ENCODE measurements at places on chromosomes 7 and 10.

DNA sequence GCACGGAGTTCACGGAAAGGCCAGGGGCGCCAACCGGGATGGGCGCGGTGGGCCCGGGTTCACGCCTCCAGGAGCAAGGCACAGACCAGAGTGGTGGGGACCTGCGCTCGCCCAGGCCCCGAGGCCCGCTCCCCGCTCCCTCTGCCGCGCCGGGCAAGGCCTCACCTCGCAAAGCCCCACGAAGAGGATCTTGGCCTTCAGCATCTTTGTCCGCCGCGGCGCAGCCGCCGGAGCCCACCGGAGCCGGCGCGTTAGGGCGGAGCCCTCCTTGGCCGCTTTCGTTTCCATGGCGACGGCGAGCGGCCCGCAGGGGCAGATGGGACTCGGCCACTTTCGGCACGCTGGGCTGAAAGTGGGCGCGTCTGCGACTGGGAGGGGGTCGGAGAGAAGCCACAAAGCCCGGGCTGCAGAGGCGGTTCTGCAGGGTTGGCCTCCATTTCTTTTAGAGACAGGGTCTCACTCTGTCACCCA, 944.4 kb upstream of the ZNF722 start:
- no peak for DNase-seq

GRCh38 chr10:58700591-58700990, 187.9 kb downstream of the BICC1 start:
- no peak for DNase-seq

DNA sequence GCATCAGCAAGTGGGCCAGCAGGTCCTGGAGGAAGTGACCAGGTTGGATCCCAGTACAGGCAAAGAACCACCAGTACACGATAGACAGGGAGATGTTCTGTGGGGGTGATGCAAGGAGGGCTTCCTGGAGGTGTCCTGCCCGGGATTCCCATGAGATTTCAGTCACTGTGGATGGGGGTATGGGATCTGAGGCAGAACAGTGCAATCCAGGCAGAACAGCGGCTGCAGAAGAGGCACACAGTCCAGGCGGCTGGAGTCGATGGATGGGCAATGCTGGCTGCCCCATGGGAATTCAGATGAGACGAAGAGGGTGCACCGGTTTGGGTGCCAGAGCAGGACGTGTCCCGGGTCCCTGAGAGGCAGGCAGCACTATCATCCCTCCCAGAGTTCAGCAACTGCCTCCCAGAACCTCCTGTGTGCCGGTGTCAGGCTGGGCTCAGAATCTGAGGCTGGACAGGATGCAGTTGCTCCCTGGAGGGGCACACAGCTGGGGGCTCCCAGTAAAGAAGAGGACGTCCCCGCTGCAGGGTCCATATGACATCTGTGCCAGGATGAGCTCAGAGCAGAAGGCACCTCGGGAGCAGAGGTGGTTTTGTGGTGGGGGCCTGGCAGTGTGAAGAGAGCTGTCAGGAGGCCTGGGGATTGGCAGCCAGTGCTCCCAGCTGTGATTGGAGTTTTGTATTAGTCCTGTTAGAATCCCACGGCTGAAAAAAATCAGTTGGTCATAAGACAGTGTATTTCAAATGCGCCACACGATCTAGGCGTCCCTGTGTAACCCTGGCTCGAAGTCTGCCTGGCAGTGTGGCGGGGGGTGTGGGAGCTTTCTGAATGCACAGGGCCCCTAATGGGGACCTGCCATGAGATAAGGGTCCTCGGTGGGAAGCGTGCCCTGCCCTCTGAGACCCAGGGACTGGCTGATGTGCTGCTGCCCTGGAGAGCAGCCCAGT, 3.2 kb downstream of the KNDC1 start:
- DNase-seq: no peak

- no peak for DNase-seq
These were observed 88.2 kb upstream of the ARMC3 start for GRCh38 chr10:22839639-22840038.

DNA sequence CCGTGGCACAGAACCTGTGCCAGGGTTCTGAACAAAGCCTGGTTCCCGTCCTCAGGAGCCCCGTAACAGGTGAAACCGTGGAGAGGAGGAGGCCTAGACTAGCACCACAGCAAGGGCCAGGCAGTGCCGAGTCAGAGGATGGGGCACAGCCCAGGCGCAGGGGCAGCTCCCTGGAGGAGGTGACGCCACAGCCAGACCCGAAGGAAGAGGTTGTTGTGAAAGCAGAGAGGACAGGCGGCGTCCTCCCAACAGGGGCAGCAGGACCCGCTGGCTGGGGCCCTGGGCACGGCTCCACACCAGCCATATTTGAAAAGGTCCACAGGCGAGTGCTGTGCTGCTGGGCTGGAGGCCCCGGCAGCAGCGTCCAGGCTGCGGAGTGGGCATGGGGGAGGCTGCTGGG, 25.7 kb downstream of the DAGLB start:
- DNase-seq: no peak

- no peak for DNase-seq
These were observed 20.7 kb downstream of the CHST3 start for GRCh38 chr10:71984809-71985388.

GRCh38 chr7:71454981-71455380, 323.0 kb downstream of the GALNT17 start:
- no peak for DNase-seq

DNA sequence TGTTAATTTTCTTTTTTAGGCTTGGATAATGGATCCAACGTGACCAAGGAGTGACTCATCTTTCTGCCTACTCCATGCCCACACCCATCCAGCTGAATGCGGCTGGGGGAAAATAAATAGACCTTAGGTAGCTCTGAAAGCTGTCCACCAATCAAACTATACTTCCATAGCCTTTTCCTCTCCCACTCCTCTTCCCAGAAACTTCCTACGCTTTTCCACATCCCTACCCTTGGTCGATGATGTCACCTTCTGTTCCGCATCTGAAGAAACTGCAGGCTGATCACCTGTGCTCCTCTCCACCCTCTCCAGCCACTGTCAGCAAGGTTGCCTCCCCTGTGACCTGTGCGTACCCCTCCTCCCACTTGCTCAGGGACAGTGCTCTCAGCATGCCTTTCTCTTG, 359.8 kb upstream of the KLF6 start:
- no peak for DNase-seq

GRCh38 chr10:34740321-34740720, 74.8 kb downstream of the PARD3 start:
- DNase-seq: no peak

DNA sequence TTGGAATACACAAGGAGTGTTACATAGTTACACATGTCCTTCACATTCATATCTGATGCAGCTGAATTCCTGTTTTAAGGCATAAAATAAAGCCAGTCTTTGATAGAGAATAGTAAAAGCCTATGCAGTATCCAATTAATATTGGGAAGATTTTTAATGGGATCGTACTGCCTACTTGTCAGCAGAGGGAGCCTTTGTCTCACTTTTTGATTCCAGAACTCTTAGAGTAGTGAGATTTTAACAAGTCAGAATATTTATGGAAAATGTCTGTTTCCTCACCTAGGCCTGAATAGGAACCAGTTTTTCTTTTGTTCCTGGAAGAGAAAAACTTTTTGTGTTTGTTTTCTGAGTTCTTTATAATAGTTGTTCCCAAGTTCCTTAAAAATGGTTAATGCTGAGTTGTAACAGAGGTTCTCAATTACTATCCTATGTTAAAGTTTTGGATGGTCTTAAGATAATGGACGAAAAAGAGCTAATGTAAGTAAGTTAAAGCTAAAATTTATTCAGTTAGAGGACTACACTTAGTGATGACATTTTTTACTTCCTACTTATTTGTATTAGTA, 114.0 kb downstream of the BBS9 start:
- peak; percentile 32 for DNase-seq

- DNase-seq: no peak
These were observed 66.7 kb upstream of the PITRM1 start for GRCh38 chr10:3239066-3239919.

DNA sequence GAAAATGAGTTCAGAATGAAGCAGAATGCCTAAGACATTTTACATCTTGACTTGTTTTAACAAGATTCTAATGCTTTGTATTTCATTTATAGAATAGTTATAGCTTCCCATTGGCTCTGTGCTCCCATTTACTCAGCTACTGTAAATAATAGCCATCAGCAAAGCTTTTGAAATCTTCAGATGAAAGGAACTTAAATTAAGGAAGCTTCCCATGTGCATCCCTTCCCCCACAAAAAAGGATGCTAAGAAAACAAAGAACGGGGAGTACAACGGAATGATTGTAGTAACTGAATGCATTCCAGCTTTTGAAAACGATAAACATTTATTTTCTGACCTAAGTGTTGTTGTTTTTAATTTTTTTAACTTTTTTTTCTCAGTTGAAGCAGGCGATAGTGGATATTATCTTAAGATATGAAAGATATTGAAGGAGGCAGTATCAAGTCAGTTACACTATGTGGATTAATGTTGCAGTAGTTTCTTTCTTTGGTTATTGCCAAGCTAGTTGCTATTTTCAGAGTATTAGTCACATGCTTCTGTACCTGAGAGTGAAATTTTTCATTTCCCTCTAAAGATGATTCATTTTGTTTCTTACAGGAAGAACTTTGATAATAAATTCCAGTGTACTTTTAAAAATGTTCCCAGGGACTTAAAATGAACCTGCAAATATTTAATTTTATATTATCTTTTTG, 129.2 kb downstream of the KCND2 start:
- DNase-seq: no peak

GRCh38 chr7:139886899-139887298, 57.8 kb downstream of the TBXAS1 start:
- DNase-seq: no peak

GRCh38 chr10:51743146-51743545, 43.8 kb upstream of the CSTF2T start:
- DNase-seq: no peak

DNA sequence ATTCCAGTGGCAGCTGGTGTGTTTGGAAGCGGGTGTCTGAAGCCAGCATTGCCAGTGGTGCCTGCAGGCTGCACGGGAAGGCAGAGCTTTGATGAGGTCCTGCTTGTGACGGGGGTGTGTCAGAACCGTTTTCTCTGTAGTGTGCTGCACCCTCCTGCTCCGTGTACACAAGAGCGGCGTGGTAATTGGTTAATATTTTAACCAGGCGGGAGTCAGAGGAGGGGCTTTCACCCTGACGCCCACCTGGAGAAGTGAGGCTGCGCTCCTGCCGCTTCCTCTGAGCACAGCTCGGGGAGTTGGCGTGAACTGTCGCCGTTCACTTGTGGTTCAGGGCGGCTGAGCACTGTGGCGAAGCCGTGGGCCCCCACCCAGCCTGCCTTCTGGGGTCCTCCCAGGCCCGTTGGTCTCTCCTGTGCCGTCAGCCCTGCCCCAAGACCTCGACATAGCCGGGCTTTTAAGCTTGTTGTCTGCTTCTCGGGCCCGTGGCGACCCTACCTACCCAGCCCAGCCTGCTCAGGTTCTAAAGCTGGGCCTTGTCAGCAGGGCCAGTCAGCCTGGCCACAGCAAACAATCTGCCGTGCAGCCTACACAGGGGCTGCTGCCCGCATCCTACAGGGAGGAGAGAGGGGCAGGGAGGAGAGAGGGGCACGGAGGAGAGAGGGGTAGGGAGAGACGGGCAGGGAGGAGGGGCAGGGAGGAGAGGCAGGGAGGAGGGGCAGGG, 11.6 kb downstream of the NKX6-2 start:
- no peak for DNase-seq

DNA sequence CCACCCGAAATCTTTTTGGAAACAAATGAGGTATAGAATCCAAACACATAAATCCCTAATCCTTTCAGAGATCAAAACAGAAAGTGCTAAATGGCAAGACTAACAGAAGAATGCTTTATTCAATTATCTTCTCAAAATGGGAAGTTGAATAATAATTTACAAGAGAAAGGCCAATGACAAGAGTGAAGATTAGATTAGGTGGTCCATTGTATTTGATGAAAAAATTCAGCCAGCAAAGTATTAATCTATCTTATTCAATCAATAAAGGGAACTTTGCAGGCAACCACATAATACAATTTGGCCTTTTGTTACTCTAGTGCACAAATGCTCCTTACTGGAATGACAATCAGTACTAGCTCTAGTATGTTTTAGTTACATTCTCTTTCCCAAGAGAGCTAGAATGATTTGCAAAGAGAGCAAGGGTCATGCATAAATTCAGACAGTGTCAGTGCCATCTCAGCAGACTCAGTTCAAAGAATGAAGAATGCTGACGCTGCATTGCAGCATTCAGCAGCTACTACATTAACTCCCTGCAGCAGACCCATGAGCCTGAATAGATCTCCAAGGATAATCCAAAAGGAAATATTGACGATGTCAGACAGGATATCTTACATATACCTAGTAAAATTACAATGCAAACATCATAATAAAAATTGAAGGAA, 131.8 kb downstream of the ANK3 start:
- no peak for DNase-seq

DNA sequence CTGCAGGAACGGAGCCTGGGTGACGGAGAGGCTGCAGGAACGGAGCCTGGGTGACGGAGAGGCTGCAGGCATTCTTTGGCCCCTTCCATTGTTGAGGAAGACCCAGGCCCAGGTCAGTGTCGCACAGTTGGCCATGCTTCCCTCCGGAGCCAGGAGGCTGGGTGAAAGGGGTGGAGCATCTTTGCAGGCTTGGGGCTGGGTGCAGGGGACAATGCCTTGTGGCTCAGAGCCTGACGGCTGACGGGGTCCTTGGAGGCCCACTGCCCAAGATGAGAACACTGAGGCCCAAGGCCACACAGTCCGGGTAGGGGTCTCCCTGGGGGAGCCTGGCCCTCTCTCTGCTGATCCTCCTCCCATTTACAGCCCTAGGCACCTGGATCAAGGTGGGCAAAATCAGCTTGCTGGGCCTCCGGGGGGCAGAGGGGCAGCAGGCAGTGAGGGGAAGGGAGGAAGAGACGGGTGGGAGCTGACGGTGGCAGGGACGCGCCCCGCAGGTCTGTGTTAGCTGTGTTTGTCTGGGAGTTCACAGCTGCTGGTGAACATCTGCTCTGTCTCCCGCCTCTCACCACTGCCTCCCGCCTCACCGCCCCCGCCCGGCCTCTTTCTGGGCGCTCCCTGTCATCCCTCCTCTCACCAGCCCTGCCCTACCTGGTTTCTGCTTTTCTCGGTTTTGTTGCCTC, 30.6 kb upstream of the PCBD1 start:
- DNase-seq: no peak

DNA sequence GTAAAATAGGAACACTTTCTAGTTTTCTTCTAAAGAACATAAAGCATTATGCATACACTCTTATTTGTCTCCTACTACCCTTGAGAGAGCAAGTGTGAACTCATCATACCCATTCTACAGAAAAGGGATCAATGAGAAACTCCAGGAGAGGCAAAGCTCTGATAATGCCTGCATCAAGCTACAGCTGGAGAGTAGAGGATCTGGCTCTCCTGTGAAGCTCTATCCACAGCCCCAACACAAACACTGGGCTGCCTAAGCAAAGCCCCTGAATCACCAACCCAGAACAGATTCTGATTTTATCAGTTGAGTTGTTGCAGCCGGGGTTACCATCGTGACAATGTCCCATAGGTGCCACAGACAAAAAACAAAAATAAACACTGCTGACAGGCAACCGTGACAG, 74.9 kb downstream of the NUDCD3 start:
- no peak for DNase-seq

GRCh38 chr10:25820874-25821273, 113.2 kb upstream of the MYO3A start:
- no peak for DNase-seq

DNA sequence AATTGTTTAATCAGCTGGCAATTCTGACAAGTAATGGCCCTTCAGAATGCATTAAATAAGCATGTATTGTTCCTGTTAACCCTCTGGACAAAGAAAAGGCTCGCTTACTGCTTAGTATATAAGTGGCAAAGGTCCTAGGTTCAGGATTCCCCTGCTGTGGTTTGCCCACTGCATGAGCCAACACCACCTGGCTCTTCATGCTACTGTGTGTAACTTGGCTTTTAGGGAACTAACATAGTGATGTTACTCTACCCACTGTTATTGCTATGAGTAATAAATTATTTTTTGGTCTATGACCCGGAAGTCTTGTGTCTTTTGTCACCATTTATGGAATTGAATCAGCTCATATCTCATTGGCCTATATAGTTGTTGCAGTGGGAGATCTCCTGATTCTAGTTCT, 791.7 kb upstream of the PHF14 start:
- no peak for DNase-seq

All from AG09319 (cell line).